ENCODE measurements at places on chromosomes 5 and 9.

DNA sequence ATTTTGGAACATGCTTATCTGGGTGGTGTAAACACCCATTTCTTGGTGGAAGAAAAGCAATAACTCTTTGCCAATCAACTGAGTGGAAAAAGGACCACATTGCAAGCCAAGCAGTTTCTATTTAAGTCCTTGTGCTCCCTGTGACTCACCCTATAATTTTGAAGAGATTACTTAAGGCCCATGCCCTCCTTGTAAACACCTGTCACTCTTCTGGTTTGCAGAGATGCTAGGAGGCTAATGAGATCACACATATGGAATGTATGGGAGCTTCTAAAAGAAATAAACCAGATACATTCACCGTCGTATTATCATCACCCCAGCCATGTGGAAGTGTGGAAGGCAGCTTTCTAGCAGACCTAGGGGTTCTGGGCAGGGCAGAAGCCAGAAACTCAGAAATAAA is 337.1 kb downstream of the GADD45G start:
- no peak for DNase-seq

- DNase-seq, result no peak
Observed at GRCh38 chr5:21049901-21050300, 1061.9 kb upstream of the CDH18 start.

DNA sequence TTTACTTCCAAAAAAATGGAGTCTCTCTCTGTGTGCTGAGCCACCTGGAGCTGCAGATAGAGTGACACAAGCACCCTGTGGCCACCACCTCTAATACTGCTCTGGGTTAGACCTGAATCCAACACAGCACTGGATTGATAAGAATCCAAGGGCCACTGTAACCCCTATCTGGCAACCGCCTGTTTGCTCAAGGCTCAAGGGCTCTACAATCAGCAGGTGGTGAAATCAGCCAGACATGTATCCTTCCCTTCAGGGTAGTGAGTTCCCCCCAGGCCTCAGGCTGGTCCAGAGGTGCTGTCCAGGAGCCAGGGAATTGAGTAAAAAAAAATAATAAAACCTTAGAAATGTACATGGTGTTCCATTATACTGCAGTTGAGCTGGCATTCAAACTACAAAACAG is 509.0 kb downstream of the KIF4B start:
- DNase-seq, result no peak

- DNase-seq, result no peak
Observed at GRCh38 chr5:24510523-24510988, 134.2 kb downstream of the CDH10 start.

- no peak for DNase-seq
Observed at GRCh38 chr5:93404246-93404645, 176.8 kb downstream of the NR2F1-AS1 start.

DNA sequence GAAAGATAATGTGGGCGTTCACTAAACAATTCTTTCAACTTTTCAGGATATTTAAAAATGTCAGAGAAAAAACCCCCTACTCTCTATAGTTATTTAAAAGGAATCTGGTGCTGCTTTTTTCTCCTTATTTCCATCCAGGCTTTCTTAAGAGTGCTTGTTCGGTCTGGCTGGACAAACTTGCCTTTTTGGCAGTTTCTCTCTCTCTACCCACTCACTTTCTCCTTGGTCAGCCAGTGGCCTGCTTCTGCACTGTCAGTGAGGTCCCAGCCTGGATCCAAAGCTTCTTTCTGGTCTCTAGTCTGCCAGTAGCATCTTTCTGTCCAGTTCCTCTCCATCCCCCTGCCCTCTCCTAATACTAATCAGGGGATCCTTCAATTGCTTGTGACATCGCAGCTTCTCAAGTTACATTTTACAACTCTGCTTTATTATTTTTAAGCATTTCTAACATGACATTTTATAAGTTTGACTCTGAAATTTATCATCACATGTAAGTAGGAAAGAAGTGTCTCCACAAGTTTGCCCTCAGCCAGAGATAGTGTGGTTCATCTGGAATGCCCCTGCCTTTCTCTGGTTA is 50.4 kb downstream of the PIK3R1 start:
- DNase-seq, result no peak

- DNase-seq, result no peak
Observed at GRCh38 chr5:16992006-16992405, 55.9 kb upstream of the MYO10 start.

DNA sequence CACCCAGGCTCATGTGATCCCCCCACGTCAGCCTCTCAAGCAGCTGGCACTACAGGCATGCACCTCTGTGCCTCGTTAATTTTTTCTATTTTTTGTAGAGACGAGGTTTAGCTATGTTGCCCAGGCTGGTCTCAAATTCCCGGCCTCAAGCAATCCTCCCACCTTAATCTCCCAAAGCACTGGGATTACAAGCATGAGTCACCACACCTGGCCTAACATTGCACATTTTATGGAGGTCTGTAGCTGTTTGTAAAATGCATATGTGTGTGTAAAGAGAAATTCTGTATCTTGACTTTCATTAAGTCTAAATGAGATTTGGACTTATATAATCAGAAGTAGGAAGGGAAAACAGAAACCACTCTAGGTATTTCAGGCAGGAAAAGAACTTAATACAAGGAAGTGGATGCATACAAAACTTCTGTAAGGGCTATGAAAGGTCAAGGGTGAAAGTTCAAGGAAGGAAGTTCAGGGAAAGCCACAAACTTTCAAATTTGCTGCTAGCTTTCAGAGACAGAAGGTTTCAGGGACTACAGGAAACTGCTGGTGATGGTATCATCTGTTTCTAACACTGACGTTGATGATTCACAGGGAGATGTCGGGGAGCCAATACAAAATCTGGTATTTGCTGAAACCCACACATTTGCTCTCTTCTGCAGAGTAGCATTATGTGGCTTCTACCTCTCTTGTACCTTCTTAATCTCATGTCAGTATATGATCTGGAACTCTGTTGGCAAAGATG is 209.4 kb downstream of the PIK3R1 start:
- peak; percentile 23 for DNase-seq

GRCh38 chr5:158462349-158463114 is 603.6 kb upstream of the CLINT1 start:
- DNase-seq, result no peak

DNA sequence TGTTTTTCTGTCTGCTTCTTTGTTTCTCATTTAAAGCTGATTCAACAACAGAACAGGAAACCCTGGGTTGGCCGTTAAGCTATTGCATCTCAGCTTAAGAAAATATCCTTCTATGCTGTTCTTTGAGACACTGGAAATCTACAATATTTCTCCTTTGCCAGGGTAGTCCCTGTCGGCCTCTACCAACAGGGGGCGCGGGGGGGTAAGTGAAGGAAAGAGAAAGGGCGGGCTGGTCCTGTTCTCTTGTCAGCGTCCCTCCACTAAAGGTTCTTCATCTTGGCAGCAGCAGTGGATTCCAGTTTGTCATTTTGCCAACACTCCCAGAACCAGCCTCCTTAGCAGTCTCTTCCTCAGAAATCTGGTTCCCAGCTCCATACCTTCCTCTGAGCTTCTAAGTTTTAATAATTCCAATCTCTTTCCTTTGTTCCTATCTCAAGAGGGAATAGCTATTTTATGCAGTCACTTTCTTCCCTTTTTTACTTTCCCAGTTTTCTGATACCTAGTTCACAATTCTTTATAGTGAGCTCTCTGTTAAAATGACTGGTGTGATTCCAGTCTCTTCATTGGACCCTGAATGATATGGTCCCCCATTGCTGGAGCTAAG is 222.3 kb downstream of the GLIS3 start:
- no peak for DNase-seq

DNA sequence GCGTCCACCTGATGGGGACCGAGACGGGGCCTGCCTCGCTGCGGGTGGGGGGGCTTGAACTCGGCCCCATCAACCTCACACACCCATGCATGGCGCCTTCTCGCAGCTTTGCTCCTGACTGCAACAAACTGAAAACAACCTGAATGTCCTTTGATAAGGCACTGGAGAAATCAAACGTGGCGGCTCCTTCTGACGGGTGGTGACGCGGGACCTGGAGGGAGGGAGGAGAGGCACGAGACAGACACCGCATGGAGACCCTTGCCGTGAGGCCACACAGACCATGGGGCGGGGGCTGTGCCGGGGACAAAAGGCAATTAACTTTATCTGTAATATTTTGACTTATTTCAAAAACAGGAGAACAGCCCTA is 48.6 kb downstream of the NACC2 start:
- no peak for DNase-seq

- DNase-seq, result no peak
Observed at GRCh38 chr9:129709438-129710168, 43.2 kb downstream of the PTGES start.

GRCh38 chr9:119689879-119690278 is 320.6 kb upstream of the BRINP1 start:
- no peak for DNase-seq

DNA sequence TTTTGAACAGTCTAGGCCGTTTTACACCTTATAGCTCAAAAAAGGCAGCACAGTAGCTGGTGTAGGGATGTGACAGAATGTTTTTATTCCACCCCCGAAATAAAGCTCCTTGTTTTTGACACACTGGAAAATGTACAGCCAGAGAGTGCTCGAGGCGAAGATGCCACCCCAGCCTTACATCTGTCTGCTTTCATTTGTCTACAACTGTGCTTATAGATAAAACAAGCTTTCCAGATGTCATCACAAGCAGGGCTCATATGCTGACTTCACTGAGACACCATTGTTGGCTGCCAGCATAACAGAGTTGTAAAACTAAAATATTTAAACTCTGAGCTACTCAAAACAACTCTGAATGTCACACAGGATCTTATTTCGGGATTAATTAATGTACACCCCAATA is 386.3 kb downstream of the BNC2 start:
- no peak for DNase-seq

DNA sequence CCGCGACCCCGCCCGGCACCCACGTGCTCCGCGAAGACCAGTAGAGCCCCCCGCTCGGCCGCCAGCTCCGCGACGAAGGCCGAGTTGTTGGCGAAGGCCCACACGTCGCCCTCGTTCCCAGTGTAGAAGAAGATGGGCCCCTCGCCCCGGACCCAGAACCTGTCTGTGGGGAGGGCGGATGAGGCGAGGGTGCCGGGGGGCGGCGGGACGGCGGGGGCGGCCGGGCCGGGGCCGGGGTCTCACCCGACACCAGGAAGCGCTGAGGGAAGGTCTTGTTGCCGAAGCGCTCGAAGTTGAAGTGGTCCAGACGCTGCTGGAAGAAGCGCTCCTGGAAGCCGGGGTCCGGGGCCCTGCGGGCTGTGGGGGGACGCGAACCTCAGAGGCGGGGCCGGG is 317 bp downstream of the DPP7 start:
- DNase-seq, result no peak

DNA sequence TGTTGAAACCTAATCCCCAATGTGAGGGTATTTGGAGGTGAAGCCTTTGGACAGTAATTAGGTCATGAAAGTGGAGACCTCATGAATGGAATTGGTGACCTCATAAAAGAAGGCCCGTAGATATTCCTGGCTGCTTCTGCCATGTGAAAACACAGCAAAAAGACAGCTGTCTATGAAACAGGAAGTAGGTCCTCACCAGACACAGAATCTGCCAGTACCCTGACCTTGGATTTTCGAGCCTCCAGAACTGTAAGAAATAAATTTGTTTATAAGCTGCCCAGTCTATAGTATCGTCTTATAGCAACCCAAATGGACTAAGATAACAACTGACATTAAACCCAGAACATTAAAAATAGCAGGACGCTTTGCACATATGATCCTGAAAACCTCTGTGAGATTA is 371.1 kb downstream of the SPOCK1 start:
- no peak for DNase-seq

GRCh38 chr9:133534346-133535291 is at the start of gene ADAMTSL2:
Gene ADAMTSL2 (plus strand): TSS chr9:133534704. CDS start chr9:133536713, 2,009 bp downstream.
- DNase-seq, result no peak

GRCh38 chr5:8520917-8521316 is 652.0 kb downstream of the MTRR start:
- no peak for DNase-seq

DNA sequence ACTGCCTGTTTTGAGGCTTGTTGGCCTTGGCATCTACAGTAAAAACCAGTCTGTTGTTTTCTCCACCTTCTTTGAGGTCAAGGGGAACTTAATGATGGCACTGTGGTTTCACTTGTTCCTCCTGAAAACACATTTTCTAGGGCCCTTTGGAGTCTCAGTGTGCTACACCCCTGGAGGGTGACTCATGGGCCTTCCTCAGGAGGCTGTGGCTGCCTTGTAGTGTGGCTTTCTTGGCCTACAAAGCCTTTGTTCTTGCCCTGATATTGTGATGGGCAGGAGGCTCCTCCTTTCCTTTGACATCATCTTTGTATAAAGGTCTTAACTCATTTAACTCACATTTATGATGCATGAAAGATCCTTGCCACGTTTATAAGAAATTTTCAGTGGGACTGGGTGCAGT is 56.3 kb upstream of the GPBP1 start:
- DNase-seq, result peak; percentile 29

GRCh38 chr9:91681461-91682305 is 258.1 kb upstream of the NFIL3 start:
- peak; percentile 63 for DNase-seq

DNA sequence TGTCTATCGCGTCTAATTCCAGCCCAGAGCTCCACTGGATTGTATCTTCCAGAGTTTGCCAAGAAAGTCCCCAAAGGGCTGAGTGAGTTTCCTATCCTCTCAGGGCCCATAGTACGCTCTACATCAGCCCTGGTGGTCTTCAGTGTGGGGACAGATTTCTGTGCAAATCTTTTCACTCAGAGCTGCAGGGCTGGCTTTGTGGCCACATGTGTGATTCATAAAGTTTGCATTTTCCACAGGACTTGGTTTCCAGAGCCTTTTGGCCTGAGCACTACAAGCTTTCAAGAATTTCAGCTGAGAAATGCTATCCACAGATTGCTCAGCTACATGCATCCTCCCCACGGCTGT is 76.7 kb upstream of the CXCL14 start:
- no peak for DNase-seq

- no peak for DNase-seq
Observed at GRCh38 chr9:7228726-7229125, 471.0 kb downstream of the KDM4C start.

GRCh38 chr5:95857185-95857945 is 34.8 kb upstream of the GLRX start:
- DNase-seq, result no peak

DNA sequence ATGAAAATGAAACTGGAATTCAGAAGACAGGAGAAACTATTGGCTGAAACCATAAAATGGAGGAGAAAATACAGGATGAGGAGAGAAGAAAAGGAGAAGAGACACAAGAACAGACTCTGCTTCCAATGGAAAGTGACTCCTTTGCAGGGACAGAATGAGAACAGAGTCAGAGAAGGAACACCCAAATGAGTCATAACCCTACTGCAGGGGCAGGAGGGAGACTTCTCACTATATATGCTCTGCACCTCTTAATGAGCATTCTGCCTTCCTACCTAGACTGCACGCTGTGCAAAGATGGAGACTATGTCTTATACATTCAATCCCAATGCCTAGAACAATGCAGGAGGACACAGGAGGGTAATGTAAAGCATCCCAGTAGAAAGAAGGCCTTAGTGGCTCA is 2.1 kb downstream of the SAXO1 start:
- DNase-seq, result no peak

GRCh38 chr5:11483630-11484029 is 420.6 kb downstream of the CTNND2 start:
- no peak for DNase-seq

GRCh38 chr5:31626156-31626555 is 12.8 kb upstream of the PDZD2 start:
- no peak for DNase-seq

GRCh38 chr5:84058561-84058960 is 326.1 kb downstream of the EDIL3 start:
- no peak for DNase-seq

GRCh38 chr9:138007566-138007917 is 130.0 kb downstream of the CACNA1B start:
- no peak for DNase-seq

Measured in immature natural killer cell (primary cell).